NCI-H187 (cell line): ENCODE measurements at places on chromosomes 11 and 22.

GRCh38 chr22:17905445-17905844 lies 118.9 kb downstream of the MICAL3 start:
- DNase-seq = no peak

DNA sequence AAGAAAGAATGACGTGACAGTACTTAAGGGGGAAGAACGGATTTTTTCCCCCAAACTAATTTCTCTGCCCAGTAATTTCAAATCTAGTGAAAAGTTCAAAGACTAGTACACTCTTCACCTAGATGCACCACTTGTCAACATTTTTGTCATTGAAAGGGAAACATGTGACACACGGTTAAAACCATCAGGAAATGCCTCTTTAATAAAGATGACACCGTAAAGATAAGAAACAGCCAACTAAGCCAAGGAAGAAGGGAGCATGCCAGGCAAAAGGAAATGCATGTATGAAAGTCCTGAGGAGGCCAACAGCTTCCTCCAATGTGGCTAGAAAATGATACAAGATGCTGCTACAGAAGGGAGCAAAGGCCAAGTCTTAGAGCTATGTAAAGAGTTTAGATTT lies 49.4 kb downstream of the RSF1 start:
- DNase-seq = no peak

DNA sequence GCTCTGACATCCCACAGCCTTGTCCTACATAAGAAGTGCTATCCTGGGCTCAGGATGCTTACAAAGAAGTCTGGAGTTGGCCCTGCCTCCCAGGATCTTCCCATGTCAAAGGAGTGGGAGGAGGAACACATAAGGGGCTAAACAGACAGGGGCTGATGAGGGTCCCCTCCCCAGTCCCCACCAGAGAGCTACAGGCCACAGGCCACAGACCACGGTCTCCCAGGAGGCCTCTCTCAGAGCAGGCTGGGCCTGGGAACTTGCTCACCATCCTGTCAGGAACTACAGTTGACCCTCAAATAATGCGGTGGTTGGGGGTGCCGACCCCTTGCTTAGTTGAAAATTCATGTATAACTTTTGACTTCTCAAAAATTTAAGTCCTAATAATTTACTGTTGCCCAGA lies 315.5 kb downstream of the NTM start:
- DNase-seq = no peak

DNA sequence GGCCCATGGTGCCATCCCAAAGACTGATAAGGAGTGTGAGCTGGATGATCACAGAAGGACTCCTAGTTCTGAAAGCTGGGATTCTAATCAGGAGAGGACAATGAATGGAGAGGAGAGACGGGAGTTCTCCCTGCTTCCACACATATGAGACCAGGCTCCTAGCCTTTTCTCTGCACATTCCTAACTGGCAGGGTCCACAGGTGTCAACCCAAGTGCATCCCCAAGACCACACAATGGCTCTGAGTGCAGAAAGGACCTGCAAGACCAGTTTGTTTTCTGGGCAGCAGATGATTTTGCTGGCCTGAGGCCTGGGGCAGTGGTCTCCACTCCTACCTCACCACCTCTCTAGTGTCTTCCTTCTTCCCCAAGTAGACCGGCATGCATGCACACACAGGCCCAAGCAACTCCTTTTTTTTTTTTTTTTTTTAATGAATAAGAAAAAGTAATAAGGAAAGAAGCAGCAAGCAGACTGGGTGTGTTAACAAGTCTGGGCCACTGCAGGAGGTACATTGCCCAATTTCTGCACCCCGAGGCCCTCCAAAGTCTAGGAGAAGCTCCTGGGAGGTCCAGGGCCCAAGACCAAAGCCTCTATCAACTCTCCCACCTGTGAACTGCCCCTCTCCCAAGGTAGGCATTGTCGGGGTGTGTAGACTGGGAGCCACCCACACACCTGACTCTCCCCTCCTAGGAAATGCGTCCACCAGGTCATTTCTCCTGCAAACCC lies 1.2 kb upstream of the TSKU start:
- DNase-seq = no peak

- no peak for DNase-seq
Measured at GRCh38 chr11:5153574-5154431, 754 bp downstream of the OR52A1 start.

DNA sequence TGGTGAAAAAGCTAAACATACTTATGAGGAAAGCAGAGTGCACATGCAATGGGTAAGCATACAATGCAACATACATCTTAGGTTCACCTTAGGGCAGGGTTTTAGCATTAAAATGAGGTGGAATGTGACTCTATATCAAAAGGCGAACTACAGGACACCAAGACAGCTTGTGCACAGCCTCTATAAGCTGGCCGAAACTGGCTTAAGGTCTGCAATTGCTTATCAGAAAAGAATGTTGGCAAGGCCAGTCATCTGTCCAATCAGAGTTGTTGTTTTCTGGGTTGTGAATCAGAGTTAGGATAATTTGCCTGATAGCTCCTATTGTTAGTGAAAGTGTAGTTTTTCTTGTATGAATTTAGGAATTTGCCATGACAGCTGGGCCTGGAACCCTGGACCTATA lies 76.5 kb downstream of the LRRC4C start:
- DNase-seq = no peak

DNA sequence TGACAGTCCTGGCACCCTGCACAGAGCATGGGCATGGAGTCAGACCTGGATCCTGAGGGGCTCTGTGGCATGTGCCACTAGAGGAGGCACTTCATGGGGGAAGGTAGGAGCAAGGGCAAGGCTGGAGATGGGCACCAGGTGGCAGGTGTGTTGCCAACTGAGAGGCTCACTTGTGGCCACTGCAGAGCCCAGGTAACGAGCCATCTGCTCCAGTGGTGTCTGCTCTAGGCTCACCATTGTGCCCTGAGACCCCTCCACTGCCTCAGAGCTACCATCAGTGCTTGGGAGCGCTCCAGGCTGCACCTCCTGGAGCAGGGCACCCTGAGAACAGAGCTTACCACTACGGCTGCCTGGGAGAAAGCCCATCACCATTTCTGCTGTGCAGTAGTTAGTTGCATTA lies 1.3 kb upstream of the ZDHHC8 start:
- no peak for DNase-seq

GRCh38 chr22:49208768-49209252 lies 618.9 kb downstream of the BRD1 start:
- DNase-seq = no peak

DNA sequence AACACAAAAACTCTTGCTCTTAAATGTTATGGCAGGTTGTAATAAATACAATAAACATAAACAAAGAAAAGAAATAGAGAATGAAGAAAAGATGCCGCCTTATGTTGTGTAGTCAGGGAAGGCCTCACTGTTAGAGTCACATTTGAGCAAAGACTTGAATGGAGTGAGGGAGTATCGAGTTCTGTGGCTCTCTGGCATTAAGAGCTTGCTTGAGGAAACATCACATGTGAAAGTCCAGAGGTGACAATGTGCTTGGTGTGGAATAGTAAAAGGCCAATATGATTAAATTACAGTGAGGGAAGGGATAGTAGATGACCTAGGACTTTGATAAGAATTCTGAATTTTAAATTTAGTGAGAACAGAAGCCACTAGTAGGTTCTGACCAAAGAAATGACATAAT lies 139.4 kb downstream of the ATG16L2 start:
- DNase-seq = no peak

GRCh38 chr11:2827256-2827655 lies 58.3 kb downstream of the CDKN1C start:
- no peak for DNase-seq

DNA sequence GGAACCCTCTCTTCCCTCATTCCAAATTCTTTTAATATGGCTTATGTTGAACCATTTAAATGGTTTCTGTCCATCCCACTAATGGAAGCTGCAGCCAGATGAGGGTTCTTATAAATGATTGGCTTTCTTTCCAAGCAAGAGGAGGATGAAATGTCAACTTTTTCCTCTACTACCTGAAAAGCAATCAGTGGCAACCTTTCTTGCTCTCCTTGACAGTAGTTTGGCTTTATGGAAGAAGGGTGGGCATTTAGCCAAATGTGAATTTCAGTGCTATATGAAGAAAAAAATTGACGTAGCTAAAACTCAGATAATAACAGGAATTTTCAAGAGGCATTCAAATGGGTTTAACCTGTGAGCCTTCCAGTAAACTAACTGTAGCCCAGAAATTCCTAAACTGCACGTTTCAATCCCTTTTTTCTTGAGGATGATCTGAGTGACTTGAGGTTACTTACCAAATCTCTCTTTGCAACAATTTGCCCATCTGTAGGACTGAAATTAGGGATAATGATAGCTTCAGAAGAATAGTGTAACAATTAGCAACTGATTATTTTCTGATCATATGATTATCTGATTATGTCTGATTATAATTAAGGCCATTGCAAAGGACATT lies 90.9 kb downstream of the EXT2 start:
- DNase-seq = no peak

GRCh38 chr11:133156986-133157745 lies 375.1 kb downstream of the OPCML start:
- no peak for DNase-seq

- DNase-seq = no peak
Measured at GRCh38 chr22:46587061-46587460, 33.1 kb upstream of the GRAMD4 start.

DNA sequence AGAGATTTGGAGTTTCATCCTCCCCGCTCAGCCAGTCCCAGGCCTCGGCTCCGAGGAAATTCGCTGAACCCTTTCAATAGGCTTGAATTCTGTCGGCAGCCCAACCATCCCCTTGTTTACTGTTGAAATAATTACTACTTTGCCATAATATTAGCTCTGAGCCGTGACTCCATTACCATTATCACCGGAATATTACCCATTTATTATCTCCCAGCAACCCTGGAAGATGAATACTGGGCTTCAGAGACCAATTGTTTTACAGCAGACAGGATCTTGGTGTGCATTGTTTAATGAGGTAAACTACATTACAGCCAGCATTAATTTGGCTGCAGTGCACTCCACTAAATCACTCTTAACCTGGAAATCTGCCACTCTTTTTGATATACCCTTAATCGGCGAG lies 867.4 kb downstream of the NTM start:
- no peak for DNase-seq

- no peak for DNase-seq
Measured at GRCh38 chr11:65398362-65398910, 12.0 kb downstream of the FRMD8 start.

GRCh38 chr11:13480198-13480597 lies 15.6 kb downstream of the PTH start:
- DNase-seq = no peak

DNA sequence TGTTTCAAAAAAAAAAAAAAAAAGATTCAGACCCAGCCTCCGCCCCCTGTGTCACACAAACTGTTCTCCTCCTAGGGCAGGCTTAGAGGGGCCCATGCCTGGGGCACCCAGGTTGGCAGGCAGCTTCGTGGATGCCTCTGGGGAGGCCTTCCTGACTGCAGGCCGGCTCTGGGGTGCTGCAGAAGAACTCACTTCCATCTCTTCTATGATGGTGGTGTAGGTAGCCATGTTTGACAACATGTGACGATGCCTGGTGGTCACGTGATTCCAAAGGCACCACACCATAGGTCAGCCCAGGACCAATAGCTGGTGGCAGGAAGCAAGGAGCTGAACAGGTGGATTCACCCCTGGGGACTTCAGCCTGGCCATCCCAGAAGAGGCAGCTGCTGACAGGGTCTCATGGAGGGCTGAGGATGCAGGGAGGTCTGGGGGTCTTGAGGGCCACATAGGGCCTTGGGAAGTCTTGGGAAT lies 24.1 kb upstream of the CELSR1 start:
- DNase-seq = no peak

GRCh38 chr11:36605221-36606216 lies 7.5 kb upstream of the RAG2 start:
- no peak for DNase-seq

DNA sequence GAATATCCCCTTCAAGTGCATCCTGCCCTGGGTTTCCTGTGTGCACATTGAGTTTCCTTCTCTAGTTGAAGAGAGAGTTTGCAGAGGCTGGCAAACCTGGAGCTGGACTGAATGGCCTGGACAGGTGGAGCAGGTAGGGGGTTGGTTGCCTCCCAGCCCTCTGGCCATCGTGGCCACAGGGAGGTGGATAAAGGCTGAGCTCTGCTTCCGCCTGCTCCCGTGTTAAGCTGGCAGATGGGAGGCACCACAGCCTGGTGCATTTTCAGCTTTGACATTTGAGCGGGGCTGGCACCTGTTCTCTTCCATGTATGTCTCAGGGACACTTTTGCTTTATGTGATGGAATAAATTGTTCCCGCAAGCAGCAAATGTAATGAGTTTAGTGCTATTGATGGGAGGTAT lies 11.1 kb downstream of the MICAL2 start:
- no peak for DNase-seq
